ENCODE measurements at places on chromosomes 11 and 22.

DNA sequence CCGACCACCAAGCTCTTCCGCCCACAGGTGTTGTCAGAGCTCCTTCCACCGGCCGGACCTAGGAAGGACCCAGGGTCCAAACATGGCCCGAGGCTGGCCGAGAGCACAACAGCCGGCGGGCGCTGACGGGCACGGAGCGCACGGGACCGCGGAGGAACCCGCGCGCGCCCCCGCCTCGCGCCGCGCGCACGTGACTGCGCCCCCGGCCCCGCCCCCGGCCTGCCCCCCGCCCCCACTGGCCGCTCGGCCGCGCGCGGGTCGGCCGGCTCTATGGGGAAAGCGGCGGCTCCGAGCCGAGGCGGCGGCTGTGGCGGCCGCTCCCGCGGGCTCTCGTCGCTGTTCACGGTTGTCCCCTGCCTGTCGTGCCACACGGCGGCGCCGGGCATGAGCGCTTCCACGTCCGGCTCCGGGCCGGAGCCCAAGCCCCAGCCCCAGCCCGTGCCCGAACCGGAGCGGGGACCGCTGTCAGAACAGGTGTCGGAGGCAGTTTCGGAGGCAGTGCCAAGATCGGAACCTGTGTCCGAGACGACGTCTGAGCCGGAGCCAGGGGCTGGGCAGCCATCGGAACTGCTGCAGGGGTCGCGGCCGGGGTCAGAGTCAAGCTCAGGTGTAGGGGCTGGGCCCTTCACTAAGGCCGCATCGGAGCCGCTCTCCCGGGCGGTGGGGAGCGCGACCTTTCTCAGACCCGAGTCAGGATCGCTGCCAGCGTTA is at the start of gene OSBP2:
Gene OSBP2 (plus strand): TSS at position 235 of the 711 bp plus-strand sequence. CDS start 36 bp downstream, at position 271.
- DNase-seq: no peak

GRCh38 chr11:131668500-131669400 is 298.3 kb downstream of the NTM start:
- peak; percentile 5 for DNase-seq

DNA sequence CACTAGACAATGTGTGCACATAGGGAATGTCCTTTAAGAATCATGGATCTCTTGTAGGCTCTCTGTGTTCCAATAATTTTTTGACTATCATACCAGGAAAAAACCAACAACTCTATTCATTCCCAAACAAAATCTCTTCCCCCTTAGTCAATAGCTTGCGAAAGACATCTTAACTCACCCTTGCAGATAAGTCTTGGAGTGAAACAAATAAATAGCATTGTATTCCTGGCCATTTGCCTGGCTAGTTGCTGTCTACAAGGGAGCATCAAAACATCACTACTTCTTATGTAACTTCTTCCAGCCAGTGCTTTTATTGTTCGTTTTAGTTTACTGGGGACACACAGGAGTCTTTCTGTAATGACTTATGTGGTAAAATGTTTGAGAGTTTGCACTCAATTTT is 29.4 kb downstream of the SCN3B start:
- no peak for DNase-seq

DNA sequence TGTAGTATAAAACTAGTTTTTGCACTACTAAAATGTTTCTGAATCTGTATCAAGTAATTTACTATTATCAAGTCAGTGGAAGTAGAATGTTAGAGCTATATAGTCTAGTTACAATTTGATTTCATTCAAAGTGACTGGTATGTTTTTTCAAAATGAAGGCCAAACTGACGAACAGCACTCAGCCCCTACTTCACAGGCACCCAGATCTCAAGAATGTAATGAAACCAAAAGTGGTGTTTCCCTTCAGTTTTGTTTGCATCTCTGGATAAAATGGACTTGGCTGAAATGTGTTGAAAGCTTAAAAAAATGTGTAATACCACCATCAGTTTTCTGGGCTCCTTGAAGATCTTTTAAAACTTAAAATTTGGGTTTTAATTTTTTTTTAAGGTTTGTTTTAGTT is 46.4 kb downstream of the QSER1 start:
- DNase-seq: no peak

DNA sequence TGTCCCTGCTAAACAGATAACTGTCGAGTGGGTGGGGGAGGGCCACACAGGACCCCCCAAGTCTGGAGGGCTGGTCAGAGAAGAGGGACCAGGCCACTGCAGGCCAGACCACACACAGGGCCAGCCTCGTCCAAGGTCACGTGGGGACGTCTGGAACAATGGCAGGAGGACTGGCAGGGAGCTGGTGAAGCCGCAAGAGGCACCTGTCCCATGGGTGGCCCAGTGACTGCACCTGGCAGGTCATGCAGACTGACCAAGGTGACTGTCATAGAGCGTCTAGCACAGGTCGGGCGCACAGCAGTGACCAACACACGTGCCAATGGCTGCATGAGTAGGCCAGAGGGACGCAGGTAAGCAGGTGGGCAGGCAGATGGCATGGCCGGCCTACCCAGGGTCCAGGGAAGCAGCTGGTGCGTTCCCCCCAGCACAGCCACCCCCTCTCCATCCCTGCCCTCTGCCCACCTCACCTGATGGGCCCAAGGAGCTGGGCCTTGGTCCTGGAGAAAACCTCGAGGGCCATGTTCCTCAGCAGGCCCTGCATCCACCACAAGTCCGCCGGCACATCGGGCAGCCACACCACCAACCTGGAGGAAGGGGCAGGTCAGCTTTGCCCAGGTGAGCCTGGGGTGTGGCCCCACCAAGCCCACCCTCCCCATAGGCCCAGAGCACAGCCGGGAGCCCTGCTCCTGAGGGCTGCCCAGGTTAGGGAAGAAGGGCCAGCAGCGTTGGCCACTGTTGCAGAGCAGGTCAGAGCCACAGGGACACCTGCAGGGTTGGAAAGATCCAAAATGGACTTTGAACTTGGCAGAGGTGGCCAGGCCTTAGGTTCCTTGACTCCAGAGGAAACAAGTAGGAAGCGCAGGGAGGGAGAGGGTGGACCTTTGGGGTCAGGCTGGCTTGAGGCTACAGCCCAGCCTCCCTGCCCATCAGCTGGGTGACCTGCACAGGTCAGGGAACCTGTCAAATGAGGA is 10.4 kb downstream of the PNPLA5 start:
- DNase-seq: no peak

GRCh38 chr11:32081901-32082300 is 9.0 kb upstream of the RCN1 start:
- no peak for DNase-seq

DNA sequence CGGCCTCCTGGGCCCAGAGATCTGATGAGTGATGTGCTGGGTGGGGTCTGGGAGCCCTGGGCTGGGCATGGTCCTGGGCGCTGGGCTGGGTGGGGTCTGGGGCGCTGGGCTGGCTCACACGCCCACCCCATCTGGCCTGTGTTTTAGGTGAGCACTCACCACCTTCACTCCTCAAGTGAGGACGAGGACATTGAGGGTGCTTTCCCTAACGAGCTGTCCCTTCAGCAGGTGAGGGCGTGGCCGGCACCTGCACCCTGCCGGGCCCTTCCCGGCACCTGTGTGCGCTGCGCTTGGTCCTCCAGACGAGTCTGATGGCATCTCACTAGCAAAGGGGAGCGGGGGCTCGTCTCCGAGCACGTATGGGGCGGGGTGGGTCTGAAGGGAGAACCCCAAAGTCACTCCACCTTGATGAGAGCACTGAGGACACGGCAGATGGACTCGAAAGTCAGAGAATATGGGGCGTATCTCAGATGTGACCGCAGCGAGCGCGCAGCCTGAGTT is 37.9 kb downstream of the SBF1 start:
- DNase-seq: no peak

GRCh38 chr11:113551645-113552044 is 76.4 kb upstream of the DRD2 start:
- DNase-seq: no peak

DNA sequence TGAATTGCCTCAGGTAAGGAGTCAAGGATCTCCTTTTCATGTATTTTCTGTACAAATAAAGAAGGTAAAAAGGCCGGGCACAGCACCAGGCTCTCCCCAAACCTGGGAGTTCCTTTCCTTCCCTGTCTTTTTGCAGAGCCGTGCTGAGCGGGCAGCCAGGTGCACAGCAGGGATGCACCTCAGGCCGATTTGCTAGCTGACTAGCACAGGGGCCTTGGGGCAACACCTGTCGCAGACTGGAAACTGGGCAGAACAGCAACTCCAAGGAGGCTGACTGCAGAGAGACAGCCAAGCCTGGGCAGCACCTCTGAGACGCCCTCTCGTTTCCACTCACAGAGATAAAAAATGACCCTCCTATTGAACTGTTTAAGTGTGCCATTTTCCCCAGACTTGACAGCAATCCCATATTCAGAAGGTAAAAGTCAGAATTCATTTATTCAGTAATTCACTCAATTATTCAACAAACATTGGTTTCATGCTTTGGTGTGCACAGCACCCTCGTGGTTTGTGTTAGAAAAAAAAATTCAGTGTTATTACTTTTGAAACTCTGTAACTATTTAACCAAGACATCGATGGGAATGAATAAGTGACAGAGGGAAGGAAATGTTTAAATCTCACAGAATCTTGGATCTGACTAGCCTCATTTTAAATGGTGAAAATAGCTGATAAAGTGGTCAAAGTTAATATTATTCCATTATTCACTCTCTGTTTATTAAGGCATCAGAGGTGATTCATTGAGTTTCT is 120.9 kb downstream of the GALNT18 start:
- no peak for DNase-seq

DNA sequence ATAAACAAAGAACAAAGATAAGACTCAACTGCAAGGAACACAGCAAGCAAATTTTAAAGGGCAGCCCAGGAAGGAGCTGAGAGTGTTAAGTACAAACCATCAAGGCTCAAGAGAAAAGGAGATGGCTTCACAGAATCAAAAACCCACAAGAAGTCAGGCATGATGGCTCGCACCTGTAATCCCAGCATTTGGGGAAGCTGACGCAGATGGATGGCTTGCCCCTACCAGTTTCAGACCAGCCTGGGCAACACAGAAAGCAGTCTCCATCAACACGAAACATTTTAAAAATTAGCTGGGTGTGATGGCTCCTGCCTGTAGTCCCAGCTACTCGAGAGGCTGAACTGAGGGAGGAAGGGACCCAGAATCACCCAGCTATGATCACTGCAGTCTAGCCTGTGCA is 32.6 kb downstream of the MAPK1 start:
- DNase-seq: peak; percentile 42

All from SJSA1 (cell line).